Fibroblast of skin of back (primary cell): ENCODE measurements at places on chromosomes 7 and 10.
A peak's percentile ranks its signal among the peaks of the same experiment; 100 is the strongest.

GRCh38 chr10:106836933-106837663 is 327.4 kb downstream of the SORCS1 start:
- peak; percentile 4 for DNase-seq

GRCh38 chr7:129222064-129222463 is 2.8 kb upstream of the AHCYL2 start:
- DNase-seq, result no peak

DNA sequence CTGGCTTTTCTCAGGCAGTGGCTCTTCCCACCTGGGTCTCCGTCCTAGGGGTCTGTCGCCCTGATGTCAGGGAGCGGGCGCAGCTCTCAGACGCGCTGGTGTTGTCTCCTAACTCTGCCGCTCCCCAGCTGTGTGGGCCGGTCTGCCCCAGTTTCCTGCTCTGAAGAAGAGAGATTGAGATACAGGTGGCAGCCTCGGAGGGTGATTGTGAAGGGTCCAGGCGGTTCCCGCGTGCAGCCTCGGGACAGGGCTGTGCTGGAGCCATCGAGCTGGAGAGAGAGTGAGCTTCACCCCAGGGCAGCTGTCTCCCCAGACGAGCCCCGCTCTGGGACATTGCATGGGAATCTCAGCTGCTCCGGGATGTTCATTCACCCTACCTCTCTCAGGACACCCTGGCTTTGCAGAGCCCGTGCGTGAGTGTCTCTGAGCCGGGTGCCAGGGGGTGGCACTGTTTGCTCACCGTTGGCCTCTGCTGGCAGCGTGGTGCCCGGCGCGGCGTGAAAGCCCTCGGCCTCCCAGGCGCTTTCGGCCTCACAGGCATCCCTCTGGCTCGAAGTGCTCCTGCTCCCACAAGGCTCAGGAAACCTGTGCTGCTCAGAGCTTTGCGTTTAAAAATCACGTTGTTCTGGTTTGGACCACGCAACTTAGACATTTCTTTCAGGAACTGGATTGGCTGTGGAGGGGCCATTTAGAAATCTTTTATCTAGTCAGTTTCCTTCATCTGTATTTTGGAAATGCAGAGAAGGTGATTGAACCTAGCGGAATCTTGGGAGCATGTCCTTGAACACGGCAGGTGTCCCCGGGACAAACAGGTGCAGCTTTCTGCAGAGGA is 33.8 kb upstream of the ZFAND2A start:
- DNase-seq, result peak; percentile 49

DNA sequence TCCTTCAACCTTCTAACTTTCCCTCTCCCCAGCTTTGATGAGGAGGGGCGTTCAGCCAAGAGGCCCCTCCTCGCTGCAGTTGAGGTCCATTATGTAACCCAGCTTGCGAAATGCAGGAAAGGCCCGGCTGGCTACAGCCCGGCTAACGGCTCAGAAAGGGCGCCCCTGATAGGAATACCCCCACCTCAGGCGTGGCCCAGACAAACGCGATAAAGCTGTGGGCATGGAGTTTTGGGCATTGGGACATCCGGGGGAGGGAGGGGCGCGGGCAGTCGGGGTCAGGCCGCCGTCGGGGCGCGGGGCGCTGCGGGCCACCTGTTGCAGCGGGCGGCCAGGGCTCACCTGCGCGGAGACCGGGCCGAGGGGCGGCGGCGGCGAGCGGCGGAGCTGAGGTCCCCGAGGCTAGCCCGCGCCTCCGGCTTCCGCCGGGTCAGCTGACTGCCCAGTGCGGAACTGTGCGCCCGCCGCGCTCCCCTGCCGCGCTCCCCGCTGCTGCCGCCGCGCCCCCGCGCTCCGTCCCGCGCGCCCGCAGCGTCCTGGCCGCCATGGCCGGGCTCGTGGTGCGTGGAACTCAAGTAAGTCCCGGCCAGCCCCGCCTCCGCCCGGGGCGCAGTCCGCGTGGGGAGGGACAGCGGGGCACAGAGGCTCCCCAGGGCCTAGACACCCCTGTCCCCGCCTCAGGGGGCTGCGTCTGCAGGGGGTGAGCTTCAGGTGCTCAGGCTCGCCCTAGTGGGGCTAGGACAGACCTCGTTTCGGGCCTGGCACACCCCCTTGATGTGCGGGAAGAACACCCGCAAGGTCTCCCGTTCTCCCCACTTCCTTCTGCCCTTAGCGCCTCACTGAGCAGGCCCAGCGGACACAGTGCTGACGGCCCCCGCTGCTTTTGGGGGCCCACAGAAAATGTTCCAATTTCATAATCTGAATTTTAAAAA is at the start of gene LRMDA:
Gene LRMDA (plus strand): TSS at position 445 of the 932 bp plus-strand sequence.
- no peak for DNase-seq

DNA sequence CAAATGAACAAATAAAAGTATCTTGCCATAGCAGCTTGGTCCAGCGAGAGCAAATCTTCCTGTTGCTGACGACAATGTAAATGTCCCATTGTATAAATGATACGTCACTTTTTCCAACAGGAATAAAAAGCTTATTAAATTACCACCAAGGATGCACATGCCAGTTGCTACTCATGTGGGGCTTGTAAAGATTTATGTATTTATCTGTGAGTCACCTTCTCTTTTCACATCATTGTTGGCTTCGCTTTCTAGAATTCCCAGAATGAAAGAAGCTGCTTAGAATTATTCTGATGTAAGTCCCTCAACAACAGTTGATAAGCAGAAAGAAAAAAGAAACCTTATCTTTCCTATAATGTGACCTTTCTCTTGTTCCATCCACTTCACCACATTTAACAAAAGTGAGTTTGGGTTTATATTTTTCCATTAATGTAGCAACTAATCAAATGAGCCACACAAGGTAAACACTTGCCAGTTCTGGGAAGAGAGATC is 22.4 kb downstream of the DNAJC12 start:
- peak; percentile 13 for DNase-seq

DNA sequence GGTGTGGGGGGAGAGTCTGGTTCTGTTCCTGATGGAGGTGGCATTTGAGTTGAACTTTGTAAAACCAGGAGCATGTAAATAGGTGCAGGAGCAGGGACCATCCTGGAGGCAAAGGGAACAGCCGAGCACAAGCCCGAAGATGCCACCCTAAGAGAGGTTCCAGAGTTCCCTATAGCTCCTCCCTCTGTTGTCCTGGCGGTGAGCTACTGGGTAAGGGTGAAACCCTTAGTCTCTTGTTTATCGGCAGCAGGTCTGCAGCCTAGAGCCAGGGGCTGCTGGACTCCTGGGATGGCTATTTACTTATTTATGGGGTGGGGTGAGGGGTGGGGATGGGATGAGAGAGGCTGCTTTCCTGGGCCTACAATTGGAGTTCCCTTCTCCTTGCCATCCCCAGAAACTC is 6.5 kb upstream of the LBX1 start:
- DNase-seq, result no peak

GRCh38 chr7:121138262-121138933 is 149.9 kb downstream of the CPED1 start:
- no peak for DNase-seq

GRCh38 chr7:31079126-31079823 is 27.2 kb downstream of the ADCYAP1R1 start:
- DNase-seq, result no peak

DNA sequence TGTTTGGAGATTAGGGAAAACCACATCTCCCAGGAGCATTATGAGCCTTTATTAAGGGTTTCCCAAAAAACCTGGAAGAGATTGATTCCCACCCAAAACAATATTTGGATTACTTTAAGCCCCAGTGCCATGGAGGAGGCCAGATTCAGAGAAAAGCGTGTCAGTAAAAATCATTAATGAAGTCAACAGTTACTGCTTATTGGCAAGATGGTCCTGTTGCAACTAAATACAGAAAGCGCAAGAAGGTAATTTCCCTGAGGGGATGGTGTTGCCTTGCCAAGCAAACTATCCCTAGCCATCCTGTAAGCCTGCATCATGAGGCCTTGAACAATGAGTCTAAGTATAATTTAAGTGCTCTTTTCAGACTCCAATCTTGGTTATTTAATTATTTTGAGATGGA is 156.6 kb downstream of the SPAG6 start:
- DNase-seq, result no peak

DNA sequence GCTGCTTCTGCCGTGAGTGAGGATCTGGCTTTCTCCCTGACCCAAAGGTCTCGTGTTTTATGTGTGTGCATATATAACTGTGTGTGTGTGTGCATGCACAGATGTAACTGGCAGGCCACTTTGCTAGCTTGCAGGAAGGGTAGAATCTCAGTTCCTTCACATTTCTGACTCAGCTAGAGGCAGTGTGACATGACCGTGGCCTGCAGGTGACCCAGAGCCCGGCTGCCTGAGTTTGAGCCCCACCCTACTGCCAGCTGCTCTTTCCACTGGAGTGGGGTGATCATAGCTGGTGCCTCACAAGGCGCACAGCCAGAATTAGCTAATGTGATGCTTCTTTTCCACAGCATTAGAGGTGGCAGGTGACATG is 9.3 kb upstream of the MYL7 start:
- no peak for DNase-seq

DNA sequence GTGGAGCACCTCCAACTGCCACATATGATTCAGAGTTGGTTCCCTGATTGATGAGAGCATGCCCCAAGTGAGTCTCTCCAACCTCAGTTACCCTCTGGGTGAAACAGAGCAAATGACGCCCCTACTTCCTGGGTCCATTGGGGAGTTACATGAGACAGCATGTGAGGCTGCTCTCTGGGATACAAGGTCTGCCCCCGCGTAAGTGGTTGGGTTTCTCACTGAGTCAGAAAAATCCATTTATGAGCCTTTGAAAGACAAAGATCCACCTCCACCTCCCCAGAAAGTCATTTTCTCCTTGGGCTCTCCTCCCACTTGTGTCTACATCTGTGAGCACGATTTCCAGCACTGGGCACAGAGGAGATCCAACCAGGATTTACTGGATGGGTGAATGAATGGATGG is 70.7 kb upstream of the DNAAF5 start:
- DNase-seq, result no peak

DNA sequence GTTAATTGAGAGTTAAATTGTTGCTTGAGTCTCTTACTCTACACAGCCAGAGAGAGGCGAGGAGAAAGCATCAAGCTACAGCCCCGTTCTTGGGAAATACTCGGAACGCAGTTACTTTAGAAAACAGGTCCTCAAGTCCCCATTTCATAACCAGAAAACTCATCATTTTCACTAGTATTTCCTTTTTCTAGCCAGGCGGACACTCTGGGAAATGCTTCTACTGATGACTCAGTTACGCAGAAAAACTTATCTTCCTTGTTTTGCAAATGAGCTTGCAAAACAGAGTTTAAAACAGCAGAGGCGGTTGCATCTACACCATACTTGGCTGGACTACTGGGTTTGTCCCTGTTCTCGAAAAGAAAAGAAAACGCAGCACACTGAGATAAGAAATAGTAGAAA is 111.4 kb upstream of the FGFR2 start:
- DNase-seq, result no peak

GRCh38 chr10:61486738-61487396 is 33.7 kb upstream of the TMEM26 start:
- DNase-seq, result no peak

DNA sequence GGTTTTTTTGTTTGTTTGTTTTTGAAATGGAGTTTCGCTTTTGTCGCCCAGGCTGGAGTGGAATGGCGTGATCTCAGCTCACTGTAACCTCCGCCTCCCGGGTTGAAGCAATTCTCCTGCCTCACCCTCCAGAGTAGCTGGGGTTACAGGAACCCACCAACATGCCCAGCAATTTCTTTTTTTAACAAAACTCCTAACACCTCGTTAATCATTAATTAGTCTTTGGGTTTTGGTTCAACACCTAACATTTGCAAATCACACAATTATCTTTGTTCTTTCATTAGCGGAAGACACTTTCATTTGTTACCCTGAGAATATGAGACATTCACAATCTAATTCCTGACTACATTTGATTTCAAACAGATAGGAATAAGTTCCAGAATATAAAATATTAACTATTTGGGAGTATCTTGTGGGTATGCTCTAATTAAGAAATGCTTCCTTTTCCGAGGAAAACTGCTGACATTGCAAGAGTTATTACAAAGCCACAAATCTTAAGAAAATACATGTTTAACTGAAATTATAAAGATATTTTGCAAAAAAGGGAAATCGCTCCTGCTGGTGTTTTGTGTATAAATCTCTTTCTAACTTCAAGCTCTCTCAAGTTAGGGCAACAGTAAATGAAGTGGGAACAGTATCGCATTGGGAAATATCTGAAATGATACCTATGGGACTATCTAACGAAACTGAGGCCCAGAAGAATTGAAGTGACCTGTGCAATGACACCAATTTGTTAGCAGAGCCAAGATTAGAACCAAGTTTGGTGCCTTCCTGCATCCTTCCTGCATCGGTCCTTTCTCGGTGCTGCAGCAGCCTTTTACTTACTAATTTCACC is 1.2 kb upstream of the LSM8 start:
- no peak for DNase-seq

DNA sequence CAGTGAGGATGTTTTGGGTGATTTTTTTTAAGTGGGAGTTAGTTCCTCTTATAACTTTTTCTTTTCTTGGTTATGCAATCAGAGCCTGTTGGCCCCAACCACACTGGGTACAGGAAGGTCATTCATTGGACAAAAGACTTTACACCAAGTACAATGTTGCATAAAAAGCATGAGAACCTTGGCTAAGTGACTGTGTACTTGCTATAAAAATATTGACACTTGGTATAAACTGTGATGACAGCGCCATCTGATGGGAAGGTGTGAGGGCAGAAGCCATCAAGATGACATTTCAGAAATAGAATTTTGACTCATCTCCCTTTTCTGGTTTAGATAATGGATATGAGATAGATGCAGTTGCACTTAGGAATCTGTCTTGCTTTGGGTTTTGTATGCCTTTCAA is 126.4 kb upstream of the CCDC6 start:
- DNase-seq, result peak; percentile 49

DNA sequence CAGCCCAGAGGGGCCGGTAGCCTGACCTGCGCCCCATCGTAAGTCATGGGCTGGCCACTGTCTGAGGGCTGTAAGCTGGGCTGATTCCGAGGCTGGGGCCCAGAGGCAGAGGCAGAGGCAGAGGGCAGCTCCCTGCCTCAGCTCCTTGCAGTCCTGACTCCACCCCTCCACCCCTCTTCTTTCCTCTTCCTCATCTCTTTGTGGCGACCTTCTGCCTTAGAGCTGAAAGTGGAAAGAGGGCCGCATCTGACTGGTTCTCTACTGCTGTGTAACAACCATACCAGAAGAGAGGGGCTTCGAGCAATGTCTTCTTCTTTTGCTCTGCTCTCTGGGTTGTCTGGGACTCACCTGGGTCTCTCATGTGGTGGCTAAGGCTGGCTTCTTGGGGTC is 179.1 kb downstream of the RPS24 start:
- DNase-seq, result no peak

GRCh38 chr7:138784692-138785091 is 13.1 kb upstream of the TMEM213 start:
- no peak for DNase-seq

GRCh38 chr7:141701489-141702046 is 398 bp downstream of the DENND11 start:
- DNase-seq, result peak; percentile 52

- peak; percentile 71 for DNase-seq
These were observed 52.1 kb upstream of the ZNF438 start for GRCh38 chr10:31083765-31084184.

DNA sequence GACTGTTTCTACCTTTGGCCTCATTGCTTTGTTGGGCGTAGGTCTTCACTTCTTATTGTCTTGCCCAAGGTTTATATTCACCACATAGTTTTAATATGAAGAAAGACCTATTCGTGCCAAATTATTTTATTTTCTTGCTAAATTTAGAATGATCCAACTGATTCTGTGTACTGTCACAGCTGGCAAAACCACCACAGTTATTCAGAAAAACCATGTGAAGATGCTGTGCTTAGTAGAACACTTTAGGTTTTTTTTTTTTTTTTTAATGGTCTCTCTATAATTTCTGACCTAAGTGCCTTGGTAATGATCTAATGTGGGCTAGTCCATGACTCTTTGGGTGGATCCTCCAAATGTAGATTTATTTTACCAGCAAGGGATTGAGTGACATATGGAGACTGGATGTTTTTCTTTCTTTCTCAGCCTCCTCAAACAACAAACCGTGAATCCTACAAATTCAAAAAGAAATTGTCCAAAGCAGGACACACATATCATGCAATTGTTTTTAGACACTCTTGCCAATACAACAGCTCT is 243.8 kb downstream of the DYNC1I1 start:
- peak; percentile 10 for DNase-seq
